ENCODE measurements at places on chromosomes 2 and 18. TPM values are rescaled to one million over a fixed set of nuclear protein-coding genes. Genes with fewer than 3 reads are reported as not detected.

DNA sequence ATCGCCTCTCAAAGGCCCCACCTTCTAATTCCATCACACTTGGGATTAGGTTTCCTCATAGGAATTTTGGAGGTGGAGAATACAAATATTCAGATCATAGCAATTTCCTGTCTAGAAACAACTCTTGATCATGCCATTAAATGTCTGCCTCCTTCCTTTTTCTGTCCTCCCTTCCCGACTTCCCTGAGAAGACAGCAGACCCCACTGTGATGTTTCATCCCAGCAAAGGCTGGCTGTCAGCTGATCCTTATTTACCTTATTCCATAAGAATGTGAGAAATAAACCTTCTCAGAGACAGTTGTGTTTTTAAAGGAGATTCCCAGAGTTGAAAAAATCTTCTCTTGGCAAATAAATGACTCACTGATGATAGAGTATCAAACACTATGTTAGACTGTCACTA, 133.9 kb downstream of the TDRD15 start:
- no peak for DNase-seq

The INHA gene
- polyA plus RNA-seq, result 96.3 TPM

The CLEC4F gene
- polyA plus RNA-seq, result 0.50 TPM

GRCh38 chr2:226125176-226125883, 674.3 kb downstream of the IRS1 start:
- no peak for DNase-seq

GRCh38 chr2:200470230-200470629, 39.6 kb downstream of the KCTD18 start:
- no peak for DNase-seq

Measured in ovary (tissue), 10 donors.